Myocyte (in vitro differentiated cells): ENCODE measurements at places on chromosomes 11 and 22.

- no peak for DNase-seq
These were observed 29.1 kb downstream of the ZBED4 start for GRCh38 chr22:49882519-49883293.

DNA sequence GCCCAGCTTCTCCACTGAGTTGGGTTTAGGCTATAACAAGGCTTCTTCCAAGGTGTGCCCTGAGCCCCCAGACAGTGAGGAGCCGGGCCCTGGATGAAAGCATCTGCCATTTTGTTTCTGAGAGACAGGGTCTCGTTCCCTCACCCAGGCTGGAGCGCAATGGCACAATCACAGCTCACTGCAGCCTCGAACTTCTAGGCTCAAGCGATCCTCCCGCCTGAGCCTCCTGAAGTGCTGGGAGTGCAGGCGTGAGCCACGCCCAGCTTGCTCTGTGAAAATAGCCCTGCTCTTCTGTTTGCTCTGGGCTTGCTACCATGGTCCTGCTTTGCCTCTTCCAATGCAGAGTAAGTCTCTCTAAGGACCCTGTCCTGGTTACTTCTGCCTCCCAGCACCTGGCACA is 6.7 kb downstream of the DENND6B start:
- DNase-seq = no peak

GRCh38 chr11:12143461-12144258 is 33.3 kb downstream of the MICAL2 start:
- no peak for DNase-seq

DNA sequence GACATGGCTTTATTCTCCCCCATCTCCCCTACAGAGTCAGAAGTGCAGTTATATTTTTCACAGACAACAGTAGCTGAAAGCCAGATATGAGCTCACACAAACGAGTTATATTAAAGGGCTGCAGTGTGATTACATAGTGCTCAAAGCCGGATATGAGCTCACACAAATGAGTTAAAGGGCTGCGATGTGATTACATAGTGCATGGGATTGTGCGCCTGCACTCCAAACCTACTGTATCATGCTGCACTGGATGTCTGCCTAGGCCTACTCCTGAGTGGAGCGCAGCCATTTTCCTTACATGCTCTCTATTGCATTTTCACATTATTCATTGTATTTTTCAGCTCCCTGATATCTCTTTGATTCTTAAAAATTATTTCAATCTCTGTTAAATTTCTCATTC is 414.6 kb upstream of the LARGE1 start:
- DNase-seq = no peak

DNA sequence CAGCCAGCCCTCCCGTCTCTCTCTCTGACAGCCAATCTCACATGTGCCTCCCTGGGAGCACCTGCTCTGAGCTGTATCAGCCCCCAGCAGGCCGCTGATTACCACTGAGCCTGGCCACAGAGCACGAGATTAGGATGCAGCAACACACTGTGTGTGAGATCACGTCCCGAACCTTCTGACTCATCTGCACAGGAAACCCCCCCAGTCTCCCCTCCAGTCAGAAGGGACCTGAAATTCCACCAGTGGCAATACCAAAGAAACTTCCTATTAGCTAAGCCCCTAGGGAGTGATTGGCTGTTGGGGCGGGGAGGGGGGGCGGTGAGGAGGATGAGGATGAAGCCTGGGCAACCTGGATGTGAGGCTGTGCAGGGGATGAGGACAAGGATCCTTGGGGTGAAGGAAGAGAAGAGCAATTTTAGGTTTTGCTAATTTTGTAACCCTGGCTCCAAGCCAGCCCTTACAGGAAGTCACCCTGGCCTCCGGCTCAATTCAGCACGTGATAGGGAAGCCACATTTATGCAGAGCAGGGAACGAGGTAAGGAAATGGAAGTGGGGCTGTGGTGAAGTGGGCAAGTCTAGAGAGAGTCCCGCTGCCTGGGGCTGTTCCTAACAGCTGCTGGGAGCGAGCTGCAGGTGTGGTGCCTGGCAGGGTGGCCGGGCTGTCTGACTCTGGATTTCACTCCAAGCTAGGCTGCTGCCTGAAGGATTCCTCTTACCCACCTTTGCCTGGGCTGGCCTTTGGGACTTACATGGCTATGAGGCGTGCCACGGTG is 1.9 kb downstream of the SLC43A3 start:
- DNase-seq = peak; percentile 93

GRCh38 chr22:30424534-30425326 is 838 bp upstream of the MTFP1 start:
- DNase-seq = no peak

DNA sequence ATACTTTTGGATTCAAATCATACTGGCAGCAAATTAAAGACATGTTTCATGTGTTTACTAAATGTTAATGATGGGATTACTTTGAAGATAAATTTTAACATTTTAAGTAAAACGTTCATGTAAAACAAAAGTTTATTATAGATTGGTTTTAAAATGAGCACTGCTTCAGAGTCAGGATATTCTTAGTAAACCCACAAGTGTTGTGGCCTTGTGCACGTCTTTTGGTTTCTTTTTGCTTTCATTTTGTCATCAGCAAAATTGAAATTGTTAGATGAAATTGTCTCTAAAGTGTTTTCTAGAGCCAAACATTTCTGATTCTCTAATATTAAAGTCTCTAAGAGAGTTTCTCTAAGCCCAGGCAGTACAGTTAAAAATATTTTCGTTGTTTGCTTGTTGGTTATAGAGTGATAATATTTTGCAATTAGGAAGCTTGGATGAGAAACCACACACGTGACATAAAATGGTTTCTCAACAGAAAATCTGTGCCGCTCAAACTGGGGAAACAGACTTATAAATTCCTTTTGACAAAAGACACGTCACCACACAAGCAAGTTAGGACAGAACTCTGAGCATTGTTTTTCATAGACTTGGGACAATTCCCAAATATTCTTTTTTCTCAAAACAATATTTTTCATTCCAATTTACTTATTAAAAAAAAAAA is 164.4 kb downstream of the TEAD1 start:
- peak; percentile 67 for DNase-seq

DNA sequence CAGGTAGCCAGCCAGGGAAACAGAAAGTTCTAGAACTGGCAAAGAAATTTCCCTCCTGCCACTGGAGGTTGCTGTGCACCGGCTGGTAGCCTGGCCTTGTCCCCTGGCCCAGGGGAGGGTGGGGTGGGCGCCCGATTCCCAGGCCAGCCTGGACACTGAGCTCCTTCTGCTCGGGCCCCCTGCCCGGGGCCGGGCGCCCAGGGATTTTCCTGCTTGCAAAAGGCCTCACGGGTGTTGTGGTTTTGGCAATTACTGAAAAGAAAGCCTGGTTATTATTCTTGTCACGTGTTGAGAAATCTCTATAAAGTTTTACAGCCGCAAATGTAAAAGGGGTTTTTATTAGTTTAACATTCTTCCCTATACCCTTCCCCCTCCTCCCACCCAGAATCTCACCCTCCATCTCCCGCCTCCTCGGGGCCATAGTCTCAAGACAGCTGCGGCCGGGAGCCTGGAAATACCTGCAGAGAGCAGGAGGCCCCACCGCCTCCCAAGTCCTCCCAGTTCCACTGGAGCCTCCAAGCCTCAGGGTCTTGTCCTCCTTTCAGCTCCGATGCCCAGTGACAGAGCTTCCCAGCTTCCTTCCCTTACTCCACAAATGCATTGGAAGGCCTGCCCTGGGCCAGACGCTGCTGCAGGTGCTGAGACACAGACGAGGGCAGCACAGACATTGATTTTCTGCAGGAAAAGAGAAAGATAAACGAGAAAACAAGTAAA is 1515.6 kb downstream of the TBC1D22A start:
- DNase-seq = no peak

DNA sequence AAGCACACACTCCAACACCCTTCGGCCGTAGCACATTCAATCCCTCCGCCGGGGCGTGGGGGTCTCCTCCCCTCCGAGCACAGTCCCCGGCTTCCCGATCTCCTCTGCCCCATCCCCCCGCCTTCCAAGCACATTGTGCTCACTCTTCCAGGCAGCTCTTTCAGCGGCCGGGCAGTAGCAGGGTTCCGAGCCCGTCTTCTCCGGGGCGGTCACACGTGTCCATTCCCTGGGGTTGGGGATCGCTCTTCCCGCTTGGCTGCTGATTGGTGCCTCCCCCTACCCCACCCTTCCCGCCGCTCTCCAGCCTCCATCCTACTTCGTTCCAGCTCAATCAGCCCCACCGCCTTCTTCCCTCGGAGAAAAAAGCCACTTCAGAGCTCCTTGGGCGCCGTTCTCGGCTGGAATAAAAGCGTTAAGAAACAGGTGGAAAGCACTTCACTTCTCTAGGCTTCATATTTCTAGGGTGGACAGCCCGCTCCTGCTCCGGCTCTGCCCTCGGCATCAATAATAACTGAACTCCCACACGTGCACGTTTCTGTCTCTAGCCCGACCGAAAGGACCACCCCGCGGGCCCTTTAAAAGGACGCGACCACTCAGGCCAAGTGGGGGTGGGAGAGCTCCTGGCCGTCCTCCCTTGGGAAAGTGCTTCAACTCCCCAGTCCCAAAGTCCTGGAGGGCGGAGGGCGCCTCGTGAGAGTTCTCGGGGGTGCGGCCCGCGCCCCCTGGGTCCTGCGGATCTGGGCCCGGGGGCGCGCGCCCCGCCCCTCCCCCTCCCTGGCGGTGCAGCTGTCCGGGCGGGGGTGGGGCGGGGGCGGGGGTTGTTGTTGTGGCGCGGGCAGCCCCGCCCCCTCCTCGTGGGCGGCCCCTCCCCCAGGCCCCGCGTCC is 464 bp upstream of the CECR2 start:
- peak; percentile 76 for DNase-seq

- no peak for DNase-seq
These were observed 3.8 kb upstream of the FADS3 start for GRCh38 chr11:61895046-61895717.

DNA sequence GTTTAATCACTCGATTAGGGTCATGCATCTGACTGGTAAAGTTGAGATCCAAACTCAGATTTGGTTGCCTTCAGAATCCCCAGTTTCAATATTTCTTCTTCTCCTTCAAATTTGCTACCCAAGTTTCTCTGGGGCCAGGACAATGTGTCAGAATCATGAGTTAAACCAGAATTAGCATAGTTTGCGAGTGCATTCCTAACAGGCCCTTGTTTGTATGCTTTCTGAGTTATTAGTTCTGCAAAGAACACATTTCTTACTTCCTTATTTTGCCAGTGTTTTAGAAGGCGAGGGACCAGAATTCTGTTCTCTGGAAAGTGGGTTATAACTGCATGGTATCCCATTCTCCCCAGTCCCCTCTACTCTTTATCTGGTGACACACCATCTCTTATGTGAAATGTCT is 112.0 kb downstream of the ARL14EP start:
- no peak for DNase-seq
